T-helper 2 cell (primary cell): ENCODE measurements at places on chromosomes 16 and 17.
A peak's percentile ranks its signal among the peaks of the same experiment; 100 is the strongest.

DNA sequence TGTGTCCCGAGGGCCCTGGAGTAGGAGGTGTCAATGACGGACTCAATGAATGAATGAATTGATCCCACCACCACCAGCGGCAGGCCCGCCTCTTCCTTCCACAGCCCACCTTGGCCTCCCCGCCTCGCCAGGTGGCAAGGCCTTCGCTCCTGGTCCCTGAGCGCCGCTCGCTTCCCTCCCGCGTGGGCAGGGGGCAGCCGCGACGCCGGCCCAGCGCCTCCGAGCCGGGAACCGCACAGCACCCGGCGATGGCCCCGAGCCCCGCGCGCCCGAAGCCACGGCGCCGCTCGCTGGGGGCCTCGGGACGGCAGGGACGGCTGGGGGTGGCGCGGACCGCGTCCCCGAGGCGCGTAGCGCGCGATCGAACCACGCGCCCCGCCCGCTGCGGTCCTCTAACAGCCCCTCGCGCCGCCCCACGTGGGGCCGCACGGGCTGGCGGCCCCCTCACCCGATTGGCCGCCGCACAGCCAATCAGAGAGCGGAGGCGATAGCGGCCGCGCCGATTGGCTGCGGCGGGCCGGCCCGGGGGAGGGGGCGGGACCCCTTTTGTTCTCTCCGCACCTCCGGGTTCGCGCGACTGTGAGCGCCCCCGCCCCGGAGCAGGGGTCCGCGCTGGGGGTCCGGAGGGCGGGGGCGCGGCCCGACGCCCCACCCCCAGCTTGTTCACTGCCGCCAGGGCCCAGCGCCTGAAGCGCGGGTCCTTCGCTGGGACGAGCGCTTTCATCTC, 31.4 kb downstream of the ACTG1 start:
- DNase-seq, result peak; percentile 74

- DNase-seq, result no peak
These were observed 59.1 kb downstream of the NOG start for GRCh38 chr17:56652628-56653027.

DNA sequence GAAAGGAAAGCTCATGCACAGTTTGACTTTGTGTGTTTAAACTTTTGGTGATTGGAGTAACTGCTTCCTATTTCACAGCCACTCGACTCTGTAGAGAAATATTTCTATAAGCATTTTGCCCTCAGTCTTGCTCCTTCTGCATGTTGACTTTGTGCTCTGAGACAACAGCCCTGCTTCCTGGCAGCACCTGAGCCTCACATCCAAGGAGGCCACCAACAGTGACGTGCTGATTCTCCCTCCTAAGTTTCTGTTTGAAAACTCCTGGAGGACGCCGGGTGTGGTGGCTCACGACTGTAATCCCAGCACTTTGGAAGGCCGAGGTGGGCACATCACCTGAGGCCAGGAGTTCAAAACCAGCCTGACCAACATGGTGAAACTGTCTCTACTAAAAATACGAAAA, 23.9 kb upstream of the WSB1 start:
- DNase-seq, result no peak

- DNase-seq, result no peak
These were observed 186.3 kb upstream of the XYLT1 start for GRCh38 chr16:17657045-17657444.

DNA sequence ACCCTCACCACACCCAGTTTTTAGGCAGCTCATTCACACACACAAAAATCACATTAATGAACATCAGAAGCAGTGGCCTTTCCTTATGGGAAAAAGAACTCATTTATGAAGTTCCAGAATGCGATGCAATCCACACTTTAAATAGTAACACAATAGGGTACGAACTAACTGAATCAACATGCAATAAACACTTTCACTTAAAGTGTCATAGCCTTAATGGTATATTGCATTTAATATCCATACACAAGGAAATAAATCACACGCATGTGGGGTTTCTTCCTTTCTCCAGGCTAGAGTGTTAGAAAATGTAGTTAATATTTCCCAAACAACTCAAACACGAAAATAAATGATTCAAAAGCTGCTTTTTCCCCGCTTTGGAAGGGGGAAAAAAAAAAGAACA, 19.7 kb downstream of the ADCY9 start:
- DNase-seq, result no peak

DNA sequence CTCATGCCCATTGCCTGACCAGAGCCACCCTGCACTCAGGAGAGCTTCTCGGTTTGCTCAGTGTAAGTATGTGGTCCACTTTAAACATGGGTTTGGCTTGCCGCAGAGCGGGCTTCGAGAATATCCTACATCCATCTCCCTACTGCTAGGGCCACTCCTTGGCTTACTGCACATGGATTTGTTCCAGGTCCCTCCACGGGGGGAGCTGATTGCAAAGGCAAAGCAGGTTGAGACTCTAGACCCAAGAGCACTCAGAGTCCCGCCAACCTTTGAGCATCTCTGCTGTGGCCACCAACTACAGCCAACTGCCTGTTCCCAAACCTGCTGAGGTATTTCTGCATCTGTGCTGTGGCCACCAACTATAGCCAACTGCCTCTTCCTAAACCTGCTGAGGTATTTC, 26.4 kb downstream of the RNF135 start:
- no peak for DNase-seq

GRCh38 chr17:47955497-47956461, 1.9 kb downstream of the PRR15L start:
- DNase-seq, result no peak

GRCh38 chr17:51640108-51640622, 379.8 kb downstream of the UTP18 start:
- DNase-seq, result no peak

GRCh38 chr17:66126231-66126630, 65.7 kb downstream of the CEP112 start:
- no peak for DNase-seq

DNA sequence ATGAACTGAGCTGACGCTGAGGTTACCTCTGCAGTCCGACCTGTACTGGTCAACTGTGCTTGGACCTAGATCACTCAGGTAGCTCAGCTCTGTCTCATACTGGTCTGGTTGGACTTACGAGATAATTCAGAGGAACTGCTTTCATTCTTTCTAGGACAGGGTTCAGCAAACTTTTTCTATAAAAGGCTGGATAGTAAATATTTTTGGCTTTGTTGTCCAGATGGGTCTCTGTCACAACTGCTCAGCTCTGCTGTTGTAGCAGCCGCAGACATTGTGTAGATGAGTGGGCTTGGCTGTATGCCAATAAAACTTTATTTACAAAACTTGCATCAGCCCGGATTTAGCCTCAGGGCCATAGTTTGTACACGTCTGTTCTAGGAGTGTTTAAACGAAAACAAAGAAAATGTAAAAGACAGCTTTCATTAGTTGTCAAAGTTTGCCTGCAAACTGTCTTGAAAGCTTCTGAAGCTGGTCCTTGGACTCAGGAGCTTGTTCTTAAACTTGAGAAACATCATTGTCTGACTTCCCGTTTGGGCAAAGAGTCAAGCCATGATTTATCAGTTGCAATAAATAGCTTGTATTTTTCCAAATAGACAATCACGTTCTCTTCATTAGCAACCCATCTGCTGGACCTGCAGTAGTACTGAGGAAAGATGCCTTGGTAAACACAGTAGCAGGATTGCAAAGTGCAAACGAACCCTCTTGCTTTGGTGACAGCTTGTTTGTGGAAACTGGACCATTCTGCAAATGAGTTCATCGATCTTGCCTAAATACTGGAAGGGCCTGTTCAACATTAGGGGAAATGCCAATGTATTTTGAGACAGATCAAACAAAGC, 253.4 kb downstream of the SNX29 start:
- no peak for DNase-seq

GRCh38 chr17:79556271-79556670, 54.6 kb downstream of the RBFOX3 start:
- no peak for DNase-seq

DNA sequence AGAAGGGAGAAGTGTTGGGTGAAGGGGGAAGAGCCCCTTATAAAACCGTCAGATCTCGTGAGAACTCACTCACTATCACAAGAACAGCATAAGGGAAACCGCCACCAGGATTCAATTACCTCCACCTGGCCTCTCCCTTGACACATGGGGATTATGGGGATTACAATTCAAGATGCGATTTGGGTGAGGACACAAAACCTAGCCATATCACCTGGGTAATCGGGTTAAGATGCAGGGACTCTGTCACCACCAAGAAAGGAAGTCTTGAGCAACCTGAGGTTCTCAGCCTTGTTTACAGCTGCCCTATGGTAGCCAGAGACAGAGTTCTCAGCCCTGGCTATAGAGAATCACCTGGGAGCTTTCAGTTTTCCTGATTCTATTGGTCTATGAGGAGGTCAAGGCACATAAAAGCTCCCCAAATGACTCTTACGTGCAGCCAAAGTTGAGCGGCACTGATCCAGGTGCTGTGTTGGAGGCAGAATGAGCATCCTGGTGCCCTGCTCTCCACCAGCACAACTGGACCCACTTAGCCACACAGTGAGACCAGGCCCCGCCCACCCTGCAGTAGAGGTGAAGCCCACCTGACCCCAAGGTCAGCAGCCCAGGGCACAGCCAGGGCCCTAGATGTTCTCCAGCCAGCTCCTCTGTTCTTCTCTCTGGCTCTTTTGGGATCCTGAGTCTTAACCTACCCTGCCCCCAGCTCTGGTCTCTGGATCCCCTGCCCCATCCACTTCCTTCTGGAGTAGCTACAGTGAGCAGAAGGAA, 138.5 kb upstream of the CDH5 start:
- DNase-seq, result no peak

GRCh38 chr17:60947543-60947942, 269.9 kb downstream of the BCAS3 start:
- no peak for DNase-seq

- no peak for DNase-seq
These were observed 12.4 kb upstream of the PEMT start for GRCh38 chr17:17603895-17604225.

DNA sequence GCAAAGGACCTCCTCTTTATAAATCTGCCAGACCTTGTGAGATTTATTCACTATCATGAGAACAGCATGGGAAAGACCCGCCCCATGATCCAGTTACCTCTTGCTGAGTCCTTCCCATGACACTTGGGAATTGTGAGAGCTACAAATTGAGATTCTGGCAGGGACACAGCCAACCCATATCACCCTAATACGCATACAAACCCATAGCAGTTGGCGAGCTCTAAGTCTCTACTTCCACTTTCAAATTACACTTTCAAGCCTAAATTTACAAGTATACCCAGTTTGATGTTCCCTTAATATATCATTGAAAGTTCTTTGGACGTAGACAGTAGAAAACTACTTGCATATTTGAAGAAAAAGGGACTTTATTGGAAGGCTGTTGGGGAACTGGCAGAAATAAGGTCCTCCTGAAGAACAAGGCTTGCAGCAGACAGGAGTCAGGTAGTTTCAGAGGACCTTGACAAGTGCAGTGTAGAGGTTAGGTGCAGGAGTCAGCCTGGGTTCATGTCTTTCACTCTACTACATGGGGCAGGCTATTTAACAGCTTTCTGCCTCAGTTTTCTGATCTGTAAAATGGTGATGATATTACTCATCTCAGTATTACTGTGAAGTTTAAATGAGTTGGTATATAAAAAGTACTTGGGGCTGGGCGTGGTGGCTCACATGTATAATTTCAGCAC, 107.9 kb upstream of the EEF2KMT start:
- no peak for DNase-seq

DNA sequence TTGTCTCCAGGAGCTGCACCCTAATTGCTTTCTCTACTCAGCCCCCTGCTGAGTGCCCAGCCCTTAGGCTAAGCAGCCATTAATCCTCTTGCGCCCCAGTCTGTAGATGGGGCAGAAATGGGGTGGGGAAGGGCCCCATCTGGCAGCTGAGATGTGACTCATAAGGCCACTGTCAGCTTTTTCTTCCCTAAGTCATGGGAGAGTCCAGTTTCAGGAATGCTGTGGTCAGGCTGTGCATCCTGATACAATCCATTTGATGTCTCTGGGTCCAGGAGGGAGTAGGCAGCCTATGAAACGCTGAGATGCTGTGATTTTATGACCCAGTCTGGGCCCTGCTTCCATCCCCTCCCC, 12.3 kb downstream of the PLXDC1 start:
- no peak for DNase-seq

DNA sequence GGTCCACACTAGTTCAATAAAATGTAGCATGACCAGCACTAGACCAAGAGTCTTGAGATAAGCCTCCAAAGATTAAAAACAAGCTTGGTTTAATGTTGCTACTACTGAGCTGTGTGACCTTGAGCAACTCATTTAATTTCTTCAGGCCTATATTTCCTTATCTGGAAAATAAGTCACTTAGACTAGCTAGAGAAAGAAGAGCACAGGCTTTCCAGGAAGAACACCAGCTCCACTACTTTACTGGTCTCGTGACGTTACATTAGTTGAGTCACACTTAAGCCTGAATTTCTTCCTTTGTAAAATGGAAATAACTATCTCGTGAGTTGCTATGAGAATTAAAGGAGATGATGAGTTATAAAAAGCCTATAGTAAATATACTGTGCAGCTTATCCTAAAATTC, 5.4 kb downstream of the HELZ start:
- no peak for DNase-seq

GRCh38 chr17:80397034-80397387, 18.0 kb upstream of the ENDOV start:
- no peak for DNase-seq

DNA sequence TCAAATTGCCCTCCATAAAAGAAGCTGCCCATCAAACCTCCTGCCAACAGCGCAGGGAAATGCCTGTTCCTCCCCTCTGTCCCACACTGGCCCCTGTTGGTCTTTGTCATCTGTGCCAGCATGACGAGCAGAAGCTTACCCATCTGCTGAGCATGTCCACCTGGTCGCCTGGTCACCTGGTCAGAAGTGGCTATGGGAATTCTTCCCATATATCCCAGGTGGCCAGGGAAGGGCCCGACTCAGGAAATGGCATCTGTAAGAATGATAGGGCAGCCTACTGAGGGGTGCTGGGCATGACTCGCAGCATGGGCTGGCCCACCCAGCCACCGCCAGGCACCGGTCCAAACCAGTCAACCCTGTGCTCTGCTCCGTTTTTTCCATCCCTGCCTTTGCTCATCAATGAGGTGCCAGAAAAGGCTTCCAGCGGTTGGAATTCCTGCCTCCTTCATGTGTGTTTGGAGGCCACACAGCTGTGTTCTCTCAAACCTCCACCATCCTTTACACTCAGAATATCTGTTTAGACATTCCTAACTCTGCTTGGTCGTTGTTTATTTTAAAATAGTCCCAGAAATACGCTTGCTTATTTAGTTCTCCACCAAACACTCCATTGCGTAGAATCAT, 145.2 kb downstream of the CLEC16A start:
- DNase-seq, result no peak

- DNase-seq, result no peak
These were observed 1.7 kb upstream of the CBX4 start for GRCh38 chr17:79840989-79841286.

DNA sequence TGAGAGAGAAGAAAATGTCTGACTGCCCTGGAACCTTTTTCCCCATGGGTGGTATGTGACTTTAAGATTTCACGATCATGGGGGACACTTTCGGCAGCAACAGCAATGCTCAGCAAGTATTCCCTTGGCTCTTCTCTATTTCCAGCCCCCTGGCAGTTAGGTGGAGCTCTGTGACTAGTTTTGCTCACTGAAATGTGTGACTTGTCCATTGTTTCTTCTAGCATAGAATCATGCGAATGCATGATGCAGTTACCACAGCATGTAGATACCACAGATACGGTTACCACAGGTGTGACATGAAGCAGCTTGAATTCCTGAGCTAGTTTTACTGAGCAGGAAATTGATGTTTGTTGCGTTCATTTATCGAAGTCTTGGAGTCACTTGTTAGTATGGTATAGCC, 1034.5 kb upstream of the EEF2KMT start:
- DNase-seq, result no peak

- DNase-seq, result no peak
These were observed 37.0 kb downstream of the CUEDC1 start for GRCh38 chr17:57918017-57918895.

- no peak for DNase-seq
These were observed 14.9 kb downstream of the GPRC5C start for GRCh38 chr17:74446551-74447500.
